Natural killer cell treated with Interleukin-12 subunit alpha and Interleukin-12 subunit beta and Interleukin-15 and Interleukin-18, amount 100 ng/mL, for 72 hours (primary cell): ENCODE measurements at places on chromosomes 4 and X. TPM values are rescaled to one million over a fixed set of nuclear protein-coding genes. Genes with fewer than 3 reads are reported as not detected.

DNA sequence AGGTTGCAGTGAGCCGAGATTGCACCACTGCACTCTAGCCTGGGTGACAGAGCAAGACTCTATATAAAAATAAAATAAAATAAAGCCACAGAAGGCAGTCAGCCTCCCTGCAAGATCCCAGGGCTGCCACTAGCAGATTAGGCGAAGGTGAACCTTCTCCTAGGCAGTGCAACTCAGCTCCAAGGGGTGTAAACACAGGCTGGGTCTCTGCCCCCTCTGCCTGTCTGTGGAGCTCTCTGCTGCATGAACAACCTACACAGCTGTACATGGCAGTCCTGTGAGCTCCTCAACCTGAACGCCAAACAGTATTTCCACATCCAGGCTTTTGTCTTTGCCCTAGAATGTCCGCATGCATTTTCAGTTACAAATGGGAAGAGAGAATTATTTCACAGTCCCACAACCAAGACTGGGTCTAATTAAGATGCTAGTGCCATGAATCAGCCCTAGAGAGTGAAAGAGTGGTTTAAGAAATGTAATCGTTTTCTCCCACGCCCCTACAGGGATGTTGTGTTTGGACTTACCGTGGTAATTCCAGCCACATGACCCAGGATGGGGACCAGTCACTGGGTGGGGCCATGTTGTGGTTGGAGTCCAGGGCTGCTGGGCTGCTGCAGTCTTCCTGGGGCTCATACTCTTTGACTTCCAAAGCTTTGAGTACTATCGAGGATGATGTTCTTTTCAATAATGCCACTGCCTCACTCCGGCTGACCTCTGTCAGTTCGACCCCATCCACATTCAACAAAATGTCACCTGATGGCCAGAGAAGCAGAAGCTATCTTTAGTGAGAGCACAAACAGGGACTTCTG, 99.0 kb downstream of the FIP1L1 start:
- DNase-seq: no peak

Gene RAB39B
- 8.3 TPM for total RNA-seq

- no peak for DNase-seq
These were observed 12.5 kb upstream of the HSFX4 start for GRCh38 chrX:149916745-149917392.

DNA sequence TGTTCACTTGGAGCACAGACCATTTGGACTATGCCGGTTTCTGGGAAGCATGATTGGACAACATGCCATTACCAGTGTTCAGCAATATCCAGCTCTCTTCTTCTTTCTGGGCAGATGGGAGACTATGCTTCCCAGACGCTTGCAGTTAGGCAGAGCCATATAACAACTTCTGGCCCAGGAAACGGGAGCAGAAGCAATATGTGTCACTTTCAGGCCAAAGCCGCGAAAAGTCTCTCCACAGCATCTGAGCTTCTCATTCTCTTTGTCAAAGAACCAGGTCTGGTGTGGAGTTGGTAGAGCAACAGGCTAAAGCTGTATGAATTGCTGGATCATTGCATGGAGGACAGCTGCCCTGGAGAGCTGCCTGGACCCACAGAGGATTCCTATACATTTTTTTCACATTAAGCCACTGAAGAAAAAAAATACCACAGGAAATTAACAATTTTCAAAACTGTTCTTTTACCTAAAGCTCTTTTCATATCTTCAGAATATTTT, 131.4 kb upstream of the FRG1 start:
- no peak for DNase-seq

DNA sequence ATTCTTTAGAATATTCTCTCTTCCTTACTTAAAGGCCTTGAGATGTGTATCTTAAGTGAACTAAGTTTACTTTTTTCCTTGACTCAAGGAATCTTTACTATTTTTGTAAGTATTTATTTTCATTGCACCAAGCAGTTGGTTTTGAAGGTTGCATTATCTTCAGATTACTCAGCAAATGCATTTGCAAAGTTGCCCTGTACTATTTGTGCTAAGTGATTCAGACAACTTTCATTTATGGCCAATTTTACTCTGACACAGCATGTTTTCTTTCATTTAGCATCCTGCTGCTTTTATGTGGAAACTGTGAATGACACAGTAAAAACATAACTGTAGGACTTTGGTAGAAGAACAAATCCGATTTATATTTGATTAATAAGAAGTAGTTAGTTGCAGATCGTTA, 191.0 kb downstream of the CCSER1 start:
- no peak for DNase-seq

Gene SH2D1A
- 76.7 TPM for total RNA-seq

Gene SPARCL1
- total RNA-seq: not detected

GRCh38 chr4:41134581-41134980, 79.8 kb downstream of the APBB2 start:
- DNase-seq: no peak

Gene CXXC4
- not detected for total RNA-seq

Gene GYG2
- total RNA-seq: not detected

Gene HELT
- not detected for total RNA-seq

Gene GJB1
- total RNA-seq: not detected

Gene YIPF7
- total RNA-seq: not detected

GRCh38 chr4:111283066-111283677, 660.3 kb upstream of the PITX2 start:
- DNase-seq: no peak

GRCh38 chr4:168550064-168550766, 53.4 kb downstream of the PALLD start:
- no peak for DNase-seq

DNA sequence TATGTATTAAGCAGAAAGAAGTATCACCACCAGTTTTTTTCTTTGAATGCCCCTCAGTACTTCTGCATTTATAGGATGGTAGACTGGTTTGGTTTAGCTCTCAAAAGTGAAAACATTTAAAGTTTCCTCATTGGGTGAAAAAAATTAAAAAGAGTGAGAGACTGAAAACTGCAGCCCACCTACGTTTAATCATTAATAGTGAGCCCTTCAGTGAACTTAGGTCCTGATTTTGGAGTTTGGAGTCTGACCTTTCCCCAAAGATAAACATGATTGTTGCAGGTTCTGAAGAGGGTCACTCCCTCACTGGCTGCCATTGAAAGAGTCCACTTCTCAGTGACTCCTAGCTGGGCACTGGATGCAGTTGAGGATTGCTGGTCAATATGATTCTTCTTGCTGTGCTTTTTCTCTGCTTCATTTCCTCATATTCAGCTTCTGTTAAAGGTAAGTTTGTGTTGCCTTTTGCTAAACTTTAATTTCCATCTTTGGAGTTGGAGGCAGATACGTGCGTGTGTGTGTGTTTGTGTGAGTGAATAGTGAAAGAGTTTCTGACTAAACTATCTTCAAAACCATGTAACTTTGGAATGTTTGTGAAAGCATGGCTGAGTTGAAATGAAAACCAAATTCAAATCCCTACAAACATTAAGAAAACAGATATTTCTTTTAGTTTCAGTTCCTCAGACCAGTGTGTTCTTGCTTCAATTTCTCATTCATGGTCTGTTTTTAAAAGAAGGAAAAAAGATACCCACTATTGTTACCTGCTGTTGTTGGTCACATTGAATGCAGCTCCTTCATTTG, at the start of gene MTTP:
Gene MTTP (plus strand): TSS at position 295 of the 795 bp plus-strand sequence. CDS start 86 bp downstream, at position 381.
- no peak for DNase-seq

Gene S100G
- total RNA-seq: not detected

- DNase-seq: no peak
These were observed 406.2 kb downstream of the MAPK10 start for GRCh38 chr4:85953651-85954018.

DNA sequence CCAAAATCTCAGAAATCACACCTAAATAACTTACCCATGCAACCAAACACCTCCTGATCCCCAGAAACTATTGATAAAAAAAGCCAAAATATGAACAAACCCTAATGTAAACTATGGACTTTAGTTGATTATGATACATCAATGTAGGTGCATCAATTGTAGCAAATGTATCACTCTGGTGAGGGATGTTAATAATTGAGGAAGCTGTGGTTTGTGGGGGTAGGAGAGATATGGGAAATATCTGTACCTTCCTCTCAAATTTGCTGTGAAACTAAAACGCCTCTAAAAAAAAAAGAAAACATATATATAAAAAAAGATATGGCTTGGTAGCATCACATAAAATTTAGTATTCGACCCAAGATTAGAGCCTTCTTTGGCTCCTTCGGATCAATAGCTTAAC, 144.3 kb upstream of the CPEB2 start:
- no peak for DNase-seq

DNA sequence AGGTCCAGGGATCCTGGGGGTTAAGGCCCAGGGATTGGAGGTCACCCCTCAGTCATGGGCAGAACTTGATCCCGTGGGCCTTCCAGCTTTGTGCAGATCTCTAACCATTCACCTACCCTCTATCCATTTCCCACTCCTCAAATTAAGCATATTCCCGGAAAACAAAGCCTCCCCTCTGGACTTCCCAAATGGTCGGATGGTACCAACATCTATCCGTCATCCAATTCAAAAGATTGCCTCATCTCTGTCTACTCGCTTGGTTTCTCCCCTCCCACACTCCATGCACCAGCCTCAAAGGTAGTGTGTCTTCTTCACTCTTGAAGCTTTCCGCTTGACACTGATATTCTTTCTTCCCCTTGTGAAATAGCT, 473 bp upstream of the BCLAF3 start:
- DNase-seq: no peak

- no peak for DNase-seq
These were observed 9.1 kb downstream of the PPAT start for GRCh38 chr4:56426273-56426672.

GRCh38 chr4:140251571-140251970, 97.6 kb upstream of the MAML3 start:
- DNase-seq: no peak

DNA sequence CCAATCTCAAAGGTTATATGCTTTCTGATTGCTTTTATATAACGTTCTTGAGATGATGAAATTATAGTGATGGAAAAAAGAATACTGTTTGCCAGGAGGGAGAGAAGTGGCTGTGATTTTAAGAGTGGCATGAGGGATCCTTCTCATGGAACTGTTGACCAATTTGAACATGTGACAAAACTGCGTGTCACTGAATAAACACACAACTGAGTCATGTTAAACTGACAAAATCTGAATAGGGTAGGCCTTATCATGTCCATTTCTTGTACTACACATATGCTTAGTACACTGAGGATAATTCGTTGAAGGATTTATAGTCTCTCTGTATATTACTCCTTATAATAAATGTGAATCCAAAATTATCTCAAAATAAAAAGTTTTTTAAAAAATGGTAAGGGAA, 22.2 kb upstream of the HSPA4L start:
- DNase-seq: no peak

Gene USP38
- 31.8 TPM for total RNA-seq

DNA sequence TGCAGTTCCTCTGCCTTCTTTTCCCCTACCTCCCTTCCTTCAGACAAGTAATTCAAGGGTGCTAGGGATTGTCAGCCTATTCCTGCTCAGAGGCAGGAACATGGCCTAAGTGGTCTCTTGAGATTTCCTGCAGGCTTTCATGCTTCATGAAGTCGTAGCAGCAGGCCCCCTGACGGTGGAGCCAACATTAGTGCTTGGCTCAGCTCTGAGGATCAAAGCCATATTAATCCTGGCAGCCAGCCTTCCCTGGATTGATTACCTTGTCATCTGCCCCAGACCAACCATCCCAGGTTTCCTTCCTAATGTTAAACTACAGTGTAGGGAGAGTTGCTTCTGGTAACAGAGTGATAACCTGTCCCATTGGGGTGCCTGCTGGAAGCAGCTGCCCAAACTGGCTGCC, 84.1 kb downstream of the SLC16A2 start:
- DNase-seq: no peak

- DNase-seq: no peak
These were observed 16.0 kb downstream of the C4orf33 start for GRCh38 chr4:129111919-129112318.

- DNase-seq: no peak
These were observed 226.8 kb downstream of the COL25A1 start for GRCh38 chr4:109075621-109076020.

DNA sequence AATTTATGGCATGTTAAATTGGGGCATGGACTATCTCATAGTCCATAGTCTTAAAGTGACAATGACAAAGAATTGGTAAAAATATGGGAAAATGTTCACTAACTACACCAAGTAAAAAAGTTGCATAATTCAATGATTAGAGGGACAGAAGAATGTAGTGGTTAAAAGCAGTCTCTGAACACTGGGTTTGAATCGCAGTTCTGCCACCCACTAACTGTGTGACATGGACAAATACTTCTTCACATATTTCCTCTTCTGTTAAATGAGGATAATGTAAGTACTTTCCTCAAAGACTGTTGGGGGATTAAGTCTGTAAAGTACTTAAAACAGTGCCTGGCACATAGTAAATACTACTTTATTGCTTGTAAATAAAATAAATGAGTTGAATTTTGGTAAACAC, 15.3 kb downstream of the COQ2 start:
- no peak for DNase-seq

Gene NOX1
- total RNA-seq: not detected

- DNase-seq: no peak
These were observed 76.5 kb upstream of the TEX13A start for GRCh38 chrX:105297041-105297440.

DNA sequence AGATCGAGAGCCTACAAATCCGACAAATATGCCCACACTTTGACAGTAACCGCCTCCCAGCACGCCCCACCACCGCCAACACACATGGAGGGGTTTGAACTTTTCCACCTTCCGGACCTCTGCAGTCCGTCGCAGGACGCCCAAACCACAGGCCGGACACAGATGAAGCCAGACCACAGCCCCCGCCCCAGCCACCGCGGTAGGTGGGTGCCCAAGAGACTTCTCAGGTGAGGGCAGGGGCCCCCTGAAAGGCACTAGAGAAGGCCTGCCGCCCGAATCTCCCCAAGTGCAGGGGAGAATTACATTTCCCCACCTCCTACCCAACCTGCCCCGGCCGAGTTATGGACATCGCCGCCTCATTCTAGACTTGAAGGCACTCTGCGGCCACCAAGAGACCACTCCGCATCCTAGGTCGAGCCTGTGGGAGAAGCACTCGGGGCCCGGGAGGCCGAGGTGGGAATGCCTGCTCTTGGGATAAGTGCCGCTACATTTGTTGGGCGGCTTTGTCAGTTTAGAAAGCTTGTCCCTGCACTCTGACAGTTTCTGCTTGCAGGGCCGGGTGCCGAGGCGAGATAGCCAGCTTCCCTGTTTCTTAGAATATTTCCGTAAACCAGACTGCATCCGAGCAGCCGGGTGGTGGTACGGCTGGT, 21.5 kb downstream of the HAND2 start:
- no peak for DNase-seq

DNA sequence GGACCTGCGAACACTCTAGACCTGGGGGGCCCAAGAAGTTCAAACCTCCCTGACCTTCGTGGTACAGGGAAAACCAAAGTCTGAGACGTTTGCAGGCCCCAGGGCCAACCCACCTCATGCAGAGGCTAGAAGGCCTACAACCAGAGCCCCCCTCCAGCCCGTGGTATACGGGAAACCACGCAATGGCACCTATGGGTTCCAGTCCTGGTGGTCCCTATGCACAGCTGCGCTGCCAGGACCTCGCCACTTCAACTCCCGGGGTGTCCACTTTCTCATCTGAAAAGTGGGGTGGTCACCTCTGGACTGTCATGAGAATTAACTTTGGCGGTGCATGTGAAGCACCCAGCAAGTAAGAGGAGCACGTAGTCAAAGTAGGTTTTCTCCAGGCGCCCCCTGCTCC, 8.4 kb upstream of the MSX1 start:
- DNase-seq: no peak

Gene CT45A3
- not detected for total RNA-seq
